RWPE1 (cell line): ENCODE measurements at places on chromosomes 13 and 19.
A peak's percentile ranks its signal among the peaks of the same experiment; 100 is the strongest.

DNA sequence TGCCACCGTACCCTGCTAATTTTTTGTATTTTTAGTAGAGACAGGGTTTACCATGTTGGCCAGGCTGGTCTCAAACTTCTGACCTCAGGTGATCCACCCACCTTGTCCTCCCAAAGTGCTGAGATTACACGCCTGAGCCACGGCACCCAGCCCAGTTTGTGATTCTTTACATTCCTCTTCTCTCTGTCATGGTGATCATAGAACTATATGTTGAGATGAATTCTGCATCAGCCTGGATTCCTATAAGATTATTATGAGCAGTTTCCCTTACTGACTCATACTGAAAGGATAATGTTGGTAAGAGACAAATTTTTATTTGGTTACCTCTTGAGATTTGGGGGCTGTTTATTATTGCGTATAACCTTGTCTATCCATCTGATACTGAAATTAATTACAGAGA lies 121.5 kb upstream of the CSNK1A1L start:
- peak; percentile 12 for DNase-seq

GRCh38 chr13:113526466-113527220 lies 36.1 kb upstream of the DCUN1D2 start:
- DNase-seq, result no peak

DNA sequence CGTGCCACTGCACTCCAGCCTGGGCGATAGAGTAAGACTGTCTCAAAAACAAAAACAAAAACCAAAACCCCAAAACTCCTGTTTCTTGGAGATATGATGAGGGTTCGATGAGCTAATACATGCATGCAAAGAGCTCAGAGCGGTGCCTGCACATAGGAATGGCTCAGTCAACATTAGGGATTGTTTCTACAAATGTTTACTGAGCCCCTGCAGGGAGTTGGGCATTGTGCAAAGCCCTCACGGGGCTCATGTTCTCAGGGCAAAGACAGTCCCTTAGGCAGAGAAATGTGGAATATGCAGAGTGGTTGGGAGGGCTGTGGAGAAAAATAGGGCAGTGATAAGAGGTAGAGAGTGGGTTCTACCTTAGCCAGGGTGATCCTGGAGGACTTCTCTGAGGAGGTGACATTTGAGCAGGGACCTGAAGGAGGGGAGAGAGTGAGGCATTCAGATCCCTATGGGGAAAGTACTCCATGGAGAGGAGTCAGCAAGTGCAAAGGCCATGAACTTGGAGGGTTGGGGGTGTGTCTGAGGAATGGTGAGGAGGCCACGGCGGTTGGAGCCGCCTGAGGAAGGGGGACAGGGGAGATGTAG lies 1.5 kb upstream of the EHD2 start:
- no peak for DNase-seq

GRCh38 chr19:33683881-33684537 lies 62.3 kb downstream of the CHST8 start:
- peak; percentile 59 for DNase-seq

- no peak for DNase-seq
Measured at GRCh38 chr13:104372095-104372655, 1306.0 kb upstream of the SLC10A2 start.

DNA sequence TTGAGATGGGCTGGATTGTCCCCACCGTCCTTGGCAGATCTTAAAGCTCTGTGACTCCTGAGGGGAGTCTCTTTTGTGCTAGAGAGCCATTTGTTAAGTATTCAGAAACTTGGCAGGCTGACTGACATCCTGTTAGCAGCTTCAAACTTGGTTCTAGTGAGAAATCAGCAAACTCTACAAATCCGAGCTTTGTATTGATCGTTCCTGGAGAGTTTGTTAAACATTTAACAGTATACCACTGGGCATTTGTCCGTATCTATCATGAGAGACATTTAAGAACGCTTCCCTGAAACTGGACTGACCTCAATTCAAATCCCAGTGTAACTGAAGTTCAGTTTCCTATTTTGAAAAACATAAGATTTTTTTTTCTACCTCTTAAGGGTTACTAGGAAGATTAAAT lies 3.1 kb downstream of the ATP12A start:
- DNase-seq, result no peak

DNA sequence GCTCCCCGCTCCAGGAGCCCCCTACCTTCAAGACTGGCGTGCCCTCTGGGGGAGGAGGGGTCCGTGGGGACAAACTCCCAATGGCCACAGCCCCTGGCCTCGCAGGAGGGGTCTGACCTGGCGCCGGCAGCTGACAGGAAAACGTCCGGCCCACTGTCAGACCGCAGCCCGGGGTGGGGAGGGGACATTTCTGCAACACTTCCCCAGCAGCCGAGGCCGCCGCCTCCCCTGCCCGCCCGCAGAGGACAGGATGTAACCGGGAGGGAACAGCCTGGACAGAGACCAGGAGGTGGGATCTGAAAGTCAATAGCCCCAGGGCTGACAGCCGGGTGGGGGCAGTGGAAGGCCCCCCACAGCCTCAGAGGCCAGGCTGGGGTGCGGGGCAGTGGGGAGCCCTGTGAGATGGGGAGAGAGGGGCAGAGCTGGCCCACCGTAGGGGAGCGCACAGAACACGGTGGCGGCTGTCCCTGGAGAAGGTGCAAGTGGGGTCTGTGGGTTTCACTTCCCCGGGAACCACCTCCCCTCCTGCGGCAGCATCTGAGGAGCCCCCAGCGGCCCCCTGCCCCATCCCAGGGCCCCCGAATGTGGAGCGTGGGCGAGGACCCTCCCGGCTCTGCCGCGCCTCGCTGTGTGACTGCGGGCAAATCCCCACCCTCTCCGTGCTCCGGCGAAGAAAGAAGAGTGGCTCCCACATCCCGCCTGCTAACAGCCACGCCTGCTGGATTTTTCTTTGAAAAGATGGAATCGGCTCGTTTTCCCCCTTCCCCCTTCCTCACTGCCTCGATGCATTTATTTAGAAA lies at the start of gene PEAK3:
TSS of gene PEAK3 (minus strand) at position 114 of the 800 bp plus-strand sequence. CDS start 1,244 bp downstream, outside the sequence.
- DNase-seq, result no peak

DNA sequence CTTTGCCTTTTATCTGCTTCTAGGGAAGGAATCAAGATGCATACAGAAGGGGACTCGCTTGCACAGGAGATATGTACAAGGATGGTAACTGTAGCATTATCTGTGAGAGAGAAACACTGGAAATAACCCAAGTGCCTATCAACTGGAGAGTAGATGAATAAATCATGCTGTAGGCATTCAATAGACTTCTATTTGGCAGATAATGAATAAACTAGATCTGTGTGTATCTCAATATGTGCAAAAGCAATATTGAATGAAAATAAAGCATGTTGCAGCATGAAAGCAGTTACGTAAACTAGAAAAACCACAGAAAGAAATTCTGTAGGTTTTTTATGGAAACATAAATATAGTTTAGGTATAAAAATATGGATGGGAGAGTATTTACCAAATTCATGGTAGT lies 38.6 kb upstream of the RGCC start:
- no peak for DNase-seq

- DNase-seq, result no peak
Measured at GRCh38 chr19:39131255-39131755, 5.7 kb downstream of the PAK4 start.

DNA sequence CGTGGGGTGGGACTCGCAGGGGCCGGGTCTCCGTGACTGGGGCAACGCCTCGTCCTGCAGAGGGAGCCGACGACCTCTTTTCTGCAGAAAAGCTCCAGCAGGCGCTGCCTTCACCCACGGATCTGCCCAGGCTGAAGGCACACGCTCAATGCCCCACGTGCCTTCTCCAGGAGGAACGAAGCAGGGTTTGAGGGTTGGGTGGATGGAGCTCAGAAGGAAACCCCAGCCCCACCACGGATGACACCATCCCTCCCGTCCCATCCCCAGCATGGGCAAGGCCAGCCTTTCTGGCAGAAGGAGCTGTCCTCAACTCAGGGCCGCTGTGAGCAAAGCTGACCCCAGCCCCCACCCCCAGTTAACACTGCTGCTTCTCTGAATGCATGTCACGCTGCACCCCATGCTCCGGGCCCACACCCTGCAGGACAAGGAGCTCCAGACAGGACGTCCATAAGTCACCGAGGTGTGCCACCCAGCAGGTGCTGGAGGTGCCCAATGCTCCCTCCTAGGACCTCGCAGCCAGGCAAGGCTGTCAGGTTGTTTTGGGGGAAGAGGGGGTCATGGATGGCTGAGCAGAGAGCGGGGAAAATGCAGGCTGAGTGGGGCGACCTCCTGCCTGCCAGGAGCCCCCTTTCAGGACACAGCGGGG lies 7.4 kb downstream of the C19orf25 start:
- no peak for DNase-seq

DNA sequence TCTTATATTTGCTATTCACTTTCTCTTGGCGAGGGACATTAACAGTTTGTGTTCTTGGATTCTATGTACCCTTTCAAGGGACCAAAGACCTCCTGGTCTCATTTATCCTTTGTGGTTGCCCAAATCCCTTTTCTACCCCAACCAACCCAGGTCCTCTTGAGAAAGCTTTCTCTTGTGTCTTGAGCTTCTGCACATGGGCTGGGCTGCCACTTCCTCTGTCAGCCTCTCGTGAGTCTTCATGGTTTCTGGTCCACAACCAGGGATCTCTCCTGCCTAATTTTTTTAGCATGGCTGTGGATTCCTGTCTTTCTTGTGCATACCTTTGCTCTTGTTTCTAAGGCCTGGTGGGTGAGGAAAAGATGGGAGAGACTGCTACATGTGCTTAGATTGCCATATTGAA lies 14.9 kb downstream of the TIMM13 start:
- no peak for DNase-seq

GRCh38 chr13:52047463-52047862 lies 23.0 kb downstream of the UTP14C start:
- DNase-seq, result no peak

GRCh38 chr19:43332058-43332922 lies 21.2 kb upstream of the CD177 start:
- no peak for DNase-seq

DNA sequence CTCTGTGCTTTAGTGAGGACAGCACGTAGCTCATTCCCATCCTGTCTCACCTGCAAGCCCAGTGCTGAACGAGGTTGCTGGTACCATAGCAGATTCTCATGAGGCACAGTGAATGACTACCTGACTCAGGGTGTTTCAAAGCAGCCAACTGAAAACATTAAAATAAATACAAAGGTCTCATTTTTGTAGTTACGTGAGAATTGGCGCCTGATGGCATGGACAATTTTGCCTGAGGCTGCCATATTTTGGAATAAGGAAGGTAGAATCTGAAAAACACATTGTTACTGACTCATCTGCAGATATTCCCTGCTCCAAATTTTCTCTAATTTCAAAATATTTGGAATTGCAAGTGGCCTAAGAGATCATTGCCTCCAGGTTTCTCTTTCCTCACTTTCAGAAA lies 429.7 kb downstream of the FGF14 start:
- DNase-seq, result no peak

DNA sequence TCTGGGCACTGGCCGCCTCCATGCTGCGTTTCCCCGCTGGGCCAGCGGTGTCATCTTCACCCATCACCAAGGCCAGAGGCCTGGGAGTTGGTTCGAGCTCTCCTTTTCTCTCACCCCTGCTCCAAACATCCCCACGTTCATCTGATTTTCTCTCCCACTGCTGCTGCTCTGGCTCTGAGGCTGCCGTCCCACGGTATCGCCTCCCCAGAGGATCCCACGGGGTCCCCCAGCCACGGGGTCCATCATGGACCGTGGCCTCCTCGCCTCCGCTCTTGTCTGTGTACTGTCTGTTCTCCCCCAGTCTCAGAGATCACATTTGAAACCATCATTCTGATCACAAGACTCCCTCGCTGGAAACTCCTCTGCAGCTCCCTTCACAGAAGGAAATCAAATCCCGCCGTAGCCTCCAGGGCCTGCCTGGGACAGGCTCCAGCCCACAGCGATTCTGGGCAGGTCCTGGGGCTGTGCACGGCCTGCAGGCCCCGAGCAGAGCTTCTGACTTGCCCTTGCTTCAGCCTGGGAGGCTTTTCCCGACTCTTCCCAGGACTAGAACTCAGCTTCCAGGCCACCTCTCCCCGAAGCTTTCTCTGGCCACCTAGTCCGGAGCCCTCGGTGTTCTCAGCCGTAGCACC lies 64.2 kb downstream of the SOX1 start:
- no peak for DNase-seq

DNA sequence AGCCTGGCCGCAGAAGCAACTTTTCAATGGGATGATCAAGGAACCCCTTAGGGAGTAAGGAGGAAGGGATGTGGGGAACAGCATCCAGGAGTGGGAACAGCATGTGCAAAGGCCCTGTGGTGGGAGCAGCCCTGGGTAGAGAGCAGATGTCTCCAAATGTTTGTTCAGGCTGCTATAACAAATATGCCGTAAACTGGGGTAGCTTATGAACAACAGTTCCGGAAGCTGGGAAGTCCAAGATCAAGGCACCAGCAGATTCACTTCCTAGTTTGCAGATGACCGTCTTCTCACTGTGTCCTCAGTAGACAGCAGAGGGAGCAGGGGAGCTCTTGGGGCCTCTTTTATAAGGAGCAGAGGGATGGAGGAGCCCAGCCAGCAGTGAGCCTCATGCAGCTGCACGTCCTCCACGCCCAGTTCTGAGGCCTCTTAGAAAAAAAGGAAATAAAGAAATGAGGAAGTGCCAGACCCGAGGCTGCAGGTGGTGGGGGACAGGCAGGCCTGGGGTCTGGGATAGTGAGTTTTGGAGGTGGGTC lies 4.2 kb upstream of the LRRC25 start:
- no peak for DNase-seq

DNA sequence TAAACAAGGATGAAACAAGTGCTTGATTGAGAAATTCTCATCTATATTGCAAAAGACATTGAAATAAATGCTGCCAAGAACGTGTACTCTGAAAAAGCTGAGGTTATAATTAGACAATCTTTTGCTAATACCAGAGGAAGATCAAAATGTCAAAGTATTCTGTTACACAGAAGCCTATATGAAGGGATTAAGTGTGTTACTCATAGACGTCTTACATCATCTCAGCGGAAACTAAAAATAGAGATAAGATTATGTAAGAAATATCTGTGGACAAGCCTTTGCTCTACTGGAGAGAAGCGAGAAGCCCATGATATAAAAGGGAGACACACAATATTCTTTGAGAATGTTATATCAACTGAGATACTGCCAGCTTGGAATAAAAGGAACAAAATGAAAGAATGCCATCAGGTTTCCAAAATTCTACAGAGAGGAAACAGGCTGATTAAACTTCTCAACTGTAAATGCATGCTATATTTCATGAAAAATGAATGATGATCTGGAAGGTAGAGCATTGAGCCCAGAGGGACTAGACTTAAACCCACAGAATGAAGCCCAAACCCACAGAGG lies 699.0 kb downstream of the GPC5 start:
- DNase-seq, result no peak

GRCh38 chr13:74423434-74423833 lies 289.2 kb upstream of the KLF12 start:
- no peak for DNase-seq

DNA sequence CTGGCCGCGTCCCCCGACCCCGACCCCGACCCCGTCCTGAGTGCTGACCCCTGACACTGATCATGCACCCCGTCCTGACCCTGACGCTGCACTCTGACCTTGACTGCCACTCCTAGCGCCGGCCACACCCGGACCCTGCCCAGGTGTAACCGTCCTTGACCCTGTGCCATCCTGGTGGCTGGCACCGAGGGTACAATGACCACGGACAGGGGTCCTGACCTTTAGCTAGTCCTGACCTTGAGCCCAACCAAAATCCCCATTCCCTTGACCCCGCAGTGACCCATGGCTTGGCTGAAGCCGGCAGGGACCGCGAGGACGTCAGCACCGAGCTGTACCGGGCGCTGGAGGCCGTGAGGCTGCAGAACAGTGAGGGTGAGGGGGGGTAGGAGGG lies 25.9 kb downstream of the CLEC4M start:
- DNase-seq, result no peak

- no peak for DNase-seq
Measured at GRCh38 chr13:113724016-113724758, 34.8 kb upstream of the TMEM255B start.

GRCh38 chr13:96421314-96421713 lies 331.4 kb downstream of the HS6ST3 start:
- no peak for DNase-seq

GRCh38 chr19:18438331-18439024 lies 545 bp upstream of the ISYNA1 start:
- DNase-seq, result no peak
